ENCODE measurements at places on chromosomes 4 and X.

DNA sequence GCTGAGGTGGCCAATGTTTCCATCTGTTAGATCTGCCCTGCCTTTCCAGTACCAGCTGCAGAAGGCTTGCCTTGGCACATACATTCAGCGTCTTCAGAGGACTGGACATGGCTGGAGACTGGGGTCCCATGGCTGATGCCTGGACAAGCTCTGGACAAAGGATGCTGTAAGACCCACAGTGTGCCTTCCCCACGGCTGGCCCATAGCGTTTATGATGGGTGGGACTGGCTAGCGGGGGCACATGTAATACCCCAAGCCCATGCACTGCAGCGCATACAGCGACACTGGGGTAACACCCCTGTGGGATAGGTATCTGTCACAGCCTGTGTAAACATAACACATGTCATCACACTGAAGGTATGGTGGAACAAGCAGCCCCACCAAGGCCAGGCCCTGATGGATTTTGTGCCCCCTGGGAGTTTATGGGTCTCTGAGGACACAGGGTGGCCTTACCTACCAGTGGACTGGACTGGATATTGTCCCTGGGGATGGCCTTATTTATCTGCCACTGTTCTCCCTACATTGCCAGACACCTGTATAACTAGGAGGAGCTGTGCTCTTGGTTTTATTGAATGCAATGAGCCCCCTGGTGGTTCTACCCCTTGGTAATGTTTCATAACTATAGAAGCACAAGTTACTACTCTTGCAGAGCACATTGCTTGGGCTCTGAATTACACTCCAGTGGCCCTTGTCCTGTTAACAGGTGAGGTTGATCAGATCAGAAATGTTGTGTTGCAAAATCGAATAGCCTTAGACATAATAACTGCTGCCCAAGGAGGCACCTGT, 34.3 kb upstream of the TACR3 start:
- DNase-seq = no peak

GRCh38 chrX:150334981-150335380, 28.1 kb upstream of the MAMLD1 start:
- DNase-seq = no peak

GRCh38 chrX:119887721-119888425, 7.8 kb upstream of the AKAP14 start:
- peak; percentile 77 for DNase-seq

GRCh38 chr4:80073473-80074008, 512 bp upstream of the ANTXR2 start:
- DNase-seq = no peak

- no peak for DNase-seq
These were observed 35.4 kb upstream of the PGRMC2 start for GRCh38 chr4:128322986-128323385.

GRCh38 chr4:46459308-46459707, 69.4 kb upstream of the GABRA2 start:
- no peak for DNase-seq

DNA sequence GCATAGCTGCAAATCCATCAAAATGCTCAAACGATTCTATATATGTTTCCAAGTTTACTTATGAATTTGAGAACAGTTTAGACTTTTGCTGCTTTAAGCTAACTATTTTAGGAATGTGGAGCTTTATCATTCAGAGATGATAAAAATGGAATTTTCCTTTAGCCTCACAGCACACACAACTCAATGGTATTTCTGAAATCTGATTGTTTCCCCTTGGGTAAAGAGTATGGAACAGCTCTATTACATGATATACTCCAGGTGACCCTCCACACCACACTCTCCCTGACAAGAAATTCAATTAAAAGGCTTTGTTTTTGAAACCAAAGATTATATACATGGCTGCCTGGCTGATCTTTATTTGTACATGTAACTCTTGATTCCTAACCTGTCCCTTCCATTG, 120.0 kb downstream of the LUZP4 start:
- no peak for DNase-seq

Measured in small intestine (tissue), 16 donors.